Fibroblast of upper back skin (primary cell): ENCODE measurements at places on chromosomes 7 and 10.

DNA sequence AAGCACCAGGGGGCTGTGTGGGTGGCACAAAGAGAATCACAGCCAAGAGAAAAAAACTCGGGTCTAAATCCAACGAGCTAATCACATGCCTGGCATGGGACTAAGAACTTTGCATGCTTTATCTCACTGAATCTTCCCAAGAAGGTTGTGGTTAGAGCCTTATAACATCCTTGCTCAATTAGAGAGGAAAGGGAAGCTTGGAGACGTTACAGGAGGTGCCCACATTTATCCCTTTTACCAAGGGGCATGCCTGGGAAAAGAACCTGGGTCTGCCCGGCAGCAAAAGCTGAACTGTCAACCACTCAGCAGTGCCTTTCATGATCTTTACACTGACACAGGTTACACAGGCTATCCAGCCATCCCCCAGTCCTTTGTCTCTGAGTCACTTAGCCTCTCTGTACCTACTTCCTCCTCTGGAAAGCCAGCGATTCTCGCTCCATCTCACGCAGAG, 190.1 kb downstream of the PRPF18 start:
- DNase-seq: peak; percentile 52

- DNase-seq: no peak
Measured at GRCh38 chr10:104127411-104127810, 5.4 kb downstream of the SFR1 start.

- DNase-seq: no peak
Measured at GRCh38 chr7:140489026-140489359, 9.7 kb upstream of the MKRN1 start.

DNA sequence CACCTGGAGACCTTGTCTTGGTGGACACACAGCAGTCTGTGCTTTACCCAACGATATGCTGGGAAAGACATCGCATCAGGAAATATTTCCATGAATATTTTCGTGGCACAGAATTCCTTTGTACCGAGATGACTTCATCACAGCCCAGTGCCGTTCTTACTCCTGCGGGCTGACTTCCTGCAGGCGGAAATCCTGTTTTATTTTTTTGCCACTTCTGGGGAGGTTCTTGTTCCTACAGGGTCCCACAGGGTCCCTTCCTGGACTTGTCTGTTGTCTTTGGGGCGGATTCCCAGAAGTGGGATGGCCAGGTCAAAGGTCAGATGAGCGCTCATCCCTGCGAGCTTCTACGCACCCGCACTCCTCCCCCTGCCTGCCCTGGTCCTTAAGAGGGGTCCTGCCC, 86.5 kb downstream of the DNAJB6 start:
- no peak for DNase-seq

GRCh38 chr10:128382225-128382624, 256.0 kb upstream of the MKI67 start:
- DNase-seq: no peak

DNA sequence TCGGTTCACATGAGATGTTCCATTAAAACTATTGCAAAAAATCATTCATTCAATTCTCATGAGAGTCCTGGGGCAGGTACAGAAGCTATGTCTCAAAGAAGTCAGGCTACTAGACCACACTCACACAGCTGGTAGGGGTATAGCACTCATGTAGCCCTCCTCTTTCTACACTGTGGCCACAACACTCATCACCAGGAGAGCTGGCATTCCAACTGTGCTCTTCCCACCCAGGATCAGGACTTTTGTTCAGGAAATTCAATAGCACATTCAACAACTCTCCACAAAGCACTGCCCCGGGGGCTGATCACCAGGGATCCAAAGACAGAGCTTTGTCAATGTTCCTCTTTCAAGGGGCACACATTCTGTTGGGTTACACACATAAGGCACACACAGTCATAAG, 31.0 kb upstream of the C10orf90 start:
- no peak for DNase-seq

- no peak for DNase-seq
Measured at GRCh38 chr7:155764438-155764793, 47.8 kb downstream of the SHH start.

DNA sequence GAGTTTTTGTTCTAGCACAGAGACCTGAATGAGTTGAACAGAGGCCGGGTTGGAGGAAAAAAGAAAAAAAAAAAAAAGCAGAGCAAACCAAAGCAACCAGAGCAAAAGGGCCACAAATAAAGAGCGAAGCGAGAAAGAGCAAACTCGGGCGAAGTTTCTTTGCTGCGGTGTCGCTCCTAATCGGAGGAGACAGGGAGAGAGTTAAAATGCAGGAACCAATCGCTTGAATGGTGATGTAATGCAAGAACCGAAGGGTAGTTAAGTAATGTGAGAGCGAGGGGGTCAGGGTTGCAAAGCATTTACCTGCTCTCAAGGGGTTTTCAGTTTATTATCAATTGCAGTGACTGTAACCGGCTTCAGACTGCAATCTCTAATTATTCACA, 271.7 kb downstream of the TRIL start:
- peak; percentile 75 for DNase-seq

DNA sequence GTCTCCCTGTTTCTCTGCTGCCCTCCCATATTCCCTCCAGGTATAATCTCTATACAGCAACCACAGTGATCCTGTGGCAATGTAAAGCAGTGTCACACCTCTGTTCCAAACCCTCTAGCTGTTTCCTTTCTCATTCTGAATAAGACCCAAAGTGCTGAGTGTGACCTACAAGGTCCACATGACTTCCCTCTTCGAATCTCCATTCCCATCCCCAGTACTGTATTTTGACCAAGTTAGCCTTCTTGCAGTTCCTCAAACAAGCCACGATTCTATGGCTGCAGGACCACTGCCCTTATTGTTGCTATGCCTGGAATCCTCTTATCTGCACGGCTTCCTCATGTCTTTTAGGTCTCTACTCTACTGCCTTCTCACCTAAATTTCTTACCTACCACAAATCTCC, 291.9 kb downstream of the DOCK4 start:
- no peak for DNase-seq

GRCh38 chr10:132884041-132884440, 58.3 kb downstream of the CFAP46 start:
- no peak for DNase-seq

DNA sequence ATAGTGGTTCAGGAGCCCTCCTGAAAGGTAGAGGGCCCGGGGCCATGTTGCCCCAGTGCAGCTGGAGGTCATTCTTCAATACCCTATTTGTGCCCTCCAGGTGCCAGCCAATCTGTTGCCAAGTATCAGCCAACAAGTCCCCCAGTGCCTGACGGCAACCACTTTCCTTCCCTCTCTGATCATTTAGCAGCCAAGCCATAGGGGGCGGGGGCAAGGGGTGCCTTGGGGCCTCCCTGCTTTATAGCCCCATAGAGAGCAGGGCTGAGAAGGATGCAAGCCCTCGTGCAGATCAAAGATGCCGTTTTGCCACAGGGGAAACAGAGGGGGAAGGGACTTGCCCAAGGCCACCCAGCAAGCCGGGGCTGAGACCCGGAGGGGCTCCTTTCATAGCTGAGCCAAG, 149.0 kb upstream of the CHST15 start:
- DNase-seq: no peak

DNA sequence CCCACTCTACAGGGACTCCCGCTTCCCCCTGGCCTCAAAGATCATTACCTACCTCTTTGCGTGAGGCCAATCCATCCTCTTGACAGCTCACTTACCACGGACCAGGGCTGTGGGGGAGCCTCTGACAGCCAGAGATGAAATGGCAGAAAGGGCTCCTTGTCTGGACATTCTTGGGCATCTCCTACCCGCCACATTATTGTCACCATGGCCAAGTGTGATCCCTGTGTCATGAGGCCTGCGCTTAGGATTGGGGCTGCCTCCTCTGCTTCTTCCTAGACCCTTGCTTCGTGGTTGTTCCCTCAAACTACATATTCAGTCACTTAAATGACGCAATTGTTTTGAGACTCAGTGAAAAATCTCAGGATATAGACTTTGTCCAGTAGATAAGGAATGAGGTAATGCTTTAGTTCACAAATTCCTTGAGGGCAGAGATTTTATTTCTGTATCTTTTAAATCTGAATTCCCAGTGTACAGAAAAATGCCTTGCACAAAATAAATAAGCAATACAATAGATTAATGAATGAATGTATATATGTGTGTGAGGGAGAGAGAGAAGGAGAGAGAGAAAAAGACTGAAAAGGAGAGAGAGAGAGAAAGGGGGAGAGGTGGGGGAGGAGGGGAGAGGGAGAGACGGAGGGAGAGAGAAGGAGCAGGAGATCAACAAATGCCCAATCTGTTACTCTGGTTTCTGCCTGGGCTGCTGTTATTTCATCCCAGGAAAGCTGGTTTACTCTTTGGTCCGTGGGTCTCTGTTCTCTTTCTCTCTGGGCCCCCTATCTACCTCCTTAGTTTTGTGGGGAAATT, 159.0 kb downstream of the PLXNA4 start:
- no peak for DNase-seq

DNA sequence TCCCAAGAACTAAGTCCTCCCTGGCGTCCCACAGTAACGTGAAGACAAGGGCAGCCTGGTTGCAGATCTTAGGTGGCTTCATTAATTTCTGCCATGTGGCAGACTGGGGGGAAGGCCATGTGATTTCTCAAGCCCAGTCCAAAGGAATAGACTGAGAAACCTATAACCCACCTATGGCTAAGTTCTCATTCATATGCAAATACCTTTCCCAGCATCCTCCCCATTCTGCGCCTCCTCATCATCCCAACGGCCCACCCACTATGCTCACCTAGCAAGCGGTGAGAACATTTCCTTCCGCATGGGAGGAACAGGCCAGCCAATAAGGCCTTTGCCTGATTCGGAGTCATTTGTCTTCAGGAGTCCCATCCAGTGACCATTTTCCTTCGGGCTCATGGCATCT, 8.2 kb upstream of the CLEC2L start:
- DNase-seq: no peak

- peak; percentile 57 for DNase-seq
Measured at GRCh38 chr7:33904681-33905388, 504 bp upstream of the BMPER start.
